ENCODE measurements at places on chromosomes 7 and 10.

- no peak for DNase-seq
These were observed 65.7 kb downstream of the VSTM4 start for GRCh38 chr10:49049660-49050059.

- DNase-seq: no peak
These were observed 468.7 kb downstream of the RPS24 start for GRCh38 chr10:78502210-78502936.

- DNase-seq: no peak
These were observed 306.6 kb upstream of the ZMIZ1 start for GRCh38 chr10:78762086-78762630.

DNA sequence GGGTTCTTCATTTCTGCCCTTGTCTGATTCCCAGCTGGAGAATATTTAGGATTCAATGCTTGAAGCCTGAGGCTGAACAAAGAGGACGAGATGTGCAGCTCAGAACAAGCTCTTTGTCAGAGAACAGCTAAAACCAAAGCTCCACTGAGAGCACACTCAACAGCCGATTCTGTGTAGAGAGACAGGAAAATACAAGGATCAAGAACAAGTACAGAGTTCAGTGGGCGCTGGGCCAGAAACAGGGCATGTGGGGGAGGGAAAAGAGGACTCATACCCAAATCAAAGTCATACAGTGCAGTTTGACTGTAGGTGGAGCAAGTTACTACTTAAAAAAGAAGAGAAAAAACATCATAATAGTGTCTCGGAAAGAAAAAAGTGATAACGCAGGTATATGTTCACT, at the start of gene AGMO:
AGMO (minus strand) TSS at position 181 of the 400 bp plus-strand sequence.
- no peak for DNase-seq

DNA sequence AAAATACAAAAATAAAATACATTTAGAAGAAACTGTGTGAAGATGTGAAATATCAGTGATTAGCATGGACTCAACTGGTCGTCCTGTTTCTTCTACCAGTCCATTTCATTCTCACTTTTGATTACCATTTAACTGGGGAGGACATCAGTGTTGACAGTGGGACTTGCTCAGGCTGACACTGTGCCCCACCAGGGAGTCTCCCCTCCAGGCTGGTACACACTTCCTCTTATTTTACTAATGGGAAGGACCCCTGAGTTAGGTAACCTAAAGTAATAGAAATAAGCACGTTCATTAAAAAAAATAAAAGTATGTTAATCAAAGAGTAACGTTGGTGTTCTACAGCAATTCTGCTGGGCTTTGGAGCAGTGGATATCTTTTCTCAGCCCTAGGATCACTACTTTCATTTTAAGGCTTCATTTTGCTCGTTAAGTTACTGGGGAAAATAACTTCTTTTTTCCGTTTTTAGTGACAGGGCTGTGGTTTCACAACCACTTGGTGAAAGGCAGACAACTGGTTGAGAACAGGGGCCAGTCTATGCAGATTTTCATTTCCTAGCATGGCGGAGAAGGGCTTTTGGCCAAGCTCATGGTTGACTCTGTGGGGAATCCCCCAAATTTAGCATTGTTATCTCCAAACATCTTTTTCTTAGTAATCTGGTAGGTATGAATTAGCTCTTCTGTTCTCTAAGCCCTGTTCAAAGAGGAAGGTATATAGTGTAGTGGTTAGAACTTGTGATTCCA, 2.1 kb downstream of the SNX10 start:
- DNase-seq: peak; percentile 65

GRCh38 chr7:125675640-125676039, 746.0 kb upstream of the POT1 start:
- DNase-seq: no peak

DNA sequence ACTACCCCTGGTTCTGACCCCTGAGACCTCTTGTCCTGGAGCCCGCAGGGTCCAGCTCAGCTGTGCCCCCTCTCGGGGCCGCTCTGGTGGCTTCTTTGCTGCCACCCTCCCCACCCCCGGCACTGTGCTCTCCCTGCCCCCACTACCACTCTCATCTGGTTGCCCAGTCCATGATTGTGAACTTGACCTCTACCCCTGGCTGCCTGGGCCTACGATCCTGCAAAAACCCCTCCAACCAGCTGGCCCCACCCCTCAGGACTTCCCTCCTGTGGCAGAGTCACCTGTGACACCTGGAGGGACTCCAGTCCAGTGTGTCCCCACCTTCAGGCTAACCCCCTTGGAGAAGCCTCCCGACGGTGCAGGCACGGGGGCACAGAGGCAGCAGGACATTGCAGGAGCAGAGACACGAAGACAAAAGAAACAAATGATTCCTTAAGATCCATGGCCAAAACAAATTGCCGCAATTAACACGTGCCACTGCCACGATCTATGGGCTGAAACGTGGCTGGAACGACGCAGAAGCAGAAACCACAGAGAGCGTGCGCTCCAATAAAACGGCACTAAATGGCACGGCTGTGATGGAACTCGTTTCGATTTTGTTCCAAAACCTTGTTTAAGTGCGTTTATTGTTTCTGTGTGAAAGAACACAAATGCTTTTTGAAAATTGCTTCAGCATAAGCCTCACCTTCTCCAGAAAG, 72.0 kb downstream of the PARP12 start:
- DNase-seq: no peak

Data from stimulated activated naive CD4-positive, alpha-beta T cell treated with Interleukin-2 at 50 U/mL for 16 hours (primary cell).